ENCODE measurements at places on chromosomes 2 and 18.

- no peak for DNase-seq
Observed at GRCh38 chr2:237618449-237618848, 8.9 kb upstream of the LRRFIP1 start.

DNA sequence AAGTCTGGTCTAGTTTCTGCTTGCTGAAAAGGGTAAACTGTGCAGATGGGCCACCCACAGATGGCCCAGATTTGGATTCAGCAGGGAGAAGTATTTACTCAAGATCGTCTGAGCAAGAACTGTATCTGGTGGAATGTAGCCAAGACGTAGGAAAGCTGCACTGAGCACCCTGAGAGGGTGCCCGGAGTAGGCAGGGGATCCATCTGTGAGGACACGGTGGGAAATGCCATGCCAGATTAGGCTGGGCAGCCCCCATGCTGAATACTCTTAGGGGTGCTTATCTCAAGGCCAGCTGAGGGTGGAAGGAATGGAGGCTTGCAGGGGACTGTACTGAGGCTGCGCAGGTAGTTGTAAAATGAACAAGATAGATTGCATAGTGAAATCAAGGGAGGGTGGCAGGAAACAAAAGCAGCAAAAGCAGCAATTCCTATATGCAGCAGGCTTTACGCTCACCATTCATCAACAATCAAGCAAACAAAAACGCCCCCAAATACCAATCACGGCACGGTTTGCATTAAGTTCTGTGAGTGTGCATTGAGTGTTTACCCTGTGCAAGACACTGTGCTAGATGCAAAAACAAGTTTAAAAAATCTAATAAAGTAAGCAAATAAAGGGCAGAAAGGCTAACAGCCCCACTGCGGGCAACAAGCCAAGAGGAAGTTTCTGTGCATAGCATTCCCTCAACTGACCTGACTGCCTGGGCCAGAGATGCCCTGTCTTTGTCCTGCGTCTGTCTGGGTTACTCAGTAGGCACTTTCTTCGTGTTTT, 32.2 kb upstream of the LPIN2 start:
- peak; percentile 77 for DNase-seq

- DNase-seq = no peak
Observed at GRCh38 chr18:23226930-23227725, 91.8 kb downstream of the CABLES1 start.

DNA sequence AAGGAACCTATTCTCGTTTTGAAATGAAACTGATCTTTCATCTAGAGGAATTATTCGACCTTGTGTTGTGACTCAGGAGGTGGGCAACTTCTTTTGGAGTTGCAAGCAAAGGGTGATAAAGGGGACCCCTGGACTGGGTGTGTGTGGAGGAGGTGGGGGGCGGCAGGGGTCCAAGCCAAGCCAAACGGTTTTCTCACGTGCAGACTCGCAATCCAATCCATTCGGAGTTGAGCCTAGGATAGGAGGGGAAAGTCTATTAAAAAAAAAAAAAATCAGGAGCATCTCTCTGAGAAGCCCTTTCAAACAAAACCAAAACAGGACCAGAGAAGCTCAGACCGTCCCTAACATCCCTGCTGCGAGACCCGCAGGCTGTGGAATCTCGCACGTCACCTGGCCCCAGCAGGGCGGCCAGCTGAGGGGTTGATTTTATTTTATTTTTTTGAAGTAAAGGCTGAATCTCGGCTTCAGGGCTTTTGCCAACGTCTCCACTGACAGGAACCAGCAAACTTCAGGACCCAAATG, 3.7 kb upstream of the ZEB2 start:
- DNase-seq = no peak

DNA sequence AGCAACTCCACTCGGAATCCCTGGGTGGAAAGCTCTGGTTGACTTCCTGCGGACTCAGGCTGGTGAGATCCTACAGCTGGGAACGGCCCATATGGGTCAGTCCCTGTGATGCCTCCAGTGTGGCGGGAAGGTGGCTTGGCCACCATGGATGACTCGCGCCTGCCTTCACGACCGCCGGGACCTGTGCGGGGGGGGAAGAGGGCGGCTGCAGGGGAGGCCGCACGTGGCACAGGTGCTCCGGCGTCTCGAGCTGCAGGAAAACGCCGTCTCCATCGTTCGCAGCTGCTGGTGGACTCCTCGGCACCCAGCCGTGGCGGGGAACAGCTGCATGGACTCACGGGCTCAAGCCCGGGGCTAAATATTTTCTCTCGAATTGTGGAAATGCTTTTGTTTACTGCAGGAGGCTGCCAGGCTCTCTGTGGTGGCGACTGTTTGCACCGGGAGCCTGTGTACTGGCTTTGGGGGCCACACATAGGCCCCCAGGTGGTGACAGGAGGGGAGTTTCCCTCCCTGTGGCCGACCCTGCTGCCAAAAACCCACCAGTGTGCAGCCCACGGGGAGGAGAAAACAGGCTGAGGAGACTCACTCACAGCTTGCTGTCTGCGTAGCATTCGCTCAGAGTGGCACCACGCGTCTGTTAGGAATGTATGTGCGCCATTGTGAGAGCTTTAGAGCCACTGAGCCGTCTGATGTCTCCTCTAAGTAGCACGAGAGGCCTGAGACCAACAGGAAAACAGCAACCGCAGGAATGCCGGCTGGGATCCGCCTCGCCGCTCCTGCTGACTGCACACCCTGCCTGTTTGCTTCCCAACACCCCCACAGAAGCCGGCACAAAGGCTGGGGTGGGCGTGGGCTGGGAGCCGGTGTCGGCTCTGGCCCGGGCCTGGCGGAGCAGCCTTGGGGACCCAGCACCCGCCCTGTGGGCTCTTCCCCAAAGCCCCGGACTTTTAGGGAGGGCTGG, 89.2 kb downstream of the NFATC1 start:
- DNase-seq = no peak

DNA sequence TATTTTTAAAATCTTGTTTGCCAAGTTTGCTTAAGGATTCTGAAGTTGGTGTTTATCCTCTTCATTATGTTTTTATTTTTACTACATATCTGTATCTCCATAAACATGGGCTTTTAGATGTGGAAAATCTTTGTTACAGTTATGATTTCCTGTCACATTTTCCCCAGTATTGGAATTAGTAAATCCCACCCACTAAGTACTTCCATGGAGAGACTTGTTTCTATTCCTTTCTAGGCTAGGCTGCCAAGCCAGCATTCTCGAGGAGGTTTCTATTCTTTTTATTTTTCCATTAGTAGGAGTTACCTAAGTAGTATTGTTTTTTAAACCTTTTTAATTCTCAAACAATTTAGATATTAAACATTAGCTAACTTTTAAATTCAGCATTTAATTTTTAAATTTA, 22.1 kb downstream of the PKP4 start:
- DNase-seq = no peak

- DNase-seq = no peak
Observed at GRCh38 chr2:223054193-223054781, 2.3 kb downstream of the KCNE4 start.

DNA sequence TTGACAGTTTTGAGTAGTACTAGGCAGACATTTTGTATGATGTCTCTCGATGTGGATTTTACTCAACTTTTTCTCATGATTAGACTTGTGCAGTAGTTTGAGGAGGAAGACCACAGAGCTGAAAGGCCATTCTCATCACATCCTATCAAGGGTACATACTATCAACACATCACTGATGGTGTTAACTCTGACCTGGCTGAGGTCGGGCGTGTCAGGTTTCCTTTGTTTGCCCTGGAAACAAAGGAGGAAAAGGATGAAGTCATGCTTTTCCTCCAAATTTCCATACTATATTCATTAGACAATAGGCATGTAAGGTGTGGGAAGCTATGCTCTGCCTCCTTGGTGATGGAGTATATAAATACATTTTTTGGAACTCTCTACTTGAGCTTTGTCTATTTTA, 211.1 kb downstream of the DSEL start:
- no peak for DNase-seq

DNA sequence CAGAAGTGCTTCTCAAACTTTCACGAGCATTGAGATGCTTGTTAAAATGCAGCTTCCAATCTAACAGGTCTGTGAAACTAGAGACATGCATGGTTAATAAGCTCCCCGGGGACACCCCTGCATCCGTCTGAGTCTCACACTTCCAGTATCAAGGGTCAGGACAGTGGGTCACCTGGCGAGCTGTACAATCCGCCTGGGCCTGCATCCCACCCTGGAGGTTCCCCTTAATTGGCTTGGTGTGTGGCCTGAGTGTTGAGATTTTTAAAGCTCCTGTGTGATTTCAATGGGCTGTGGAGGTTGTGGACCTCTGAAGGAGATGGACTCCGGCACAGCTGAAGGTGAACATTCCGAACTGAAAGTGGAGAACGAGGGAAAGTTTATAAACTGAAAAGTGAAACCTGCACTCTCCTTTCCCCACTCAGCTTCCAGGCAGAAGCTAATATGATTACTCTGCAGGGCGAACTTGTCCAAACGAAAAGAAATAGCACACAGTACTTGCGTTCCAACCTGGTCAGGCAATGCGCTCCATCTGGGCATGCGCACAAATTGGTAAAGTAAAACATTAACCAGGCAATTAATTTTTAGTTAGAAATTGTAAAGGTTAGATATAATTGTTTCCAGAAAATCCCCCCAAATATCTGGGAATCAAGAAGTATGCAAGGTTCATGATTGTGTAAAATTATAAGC, 191.7 kb upstream of the ALKAL2 start:
- DNase-seq = no peak

DNA sequence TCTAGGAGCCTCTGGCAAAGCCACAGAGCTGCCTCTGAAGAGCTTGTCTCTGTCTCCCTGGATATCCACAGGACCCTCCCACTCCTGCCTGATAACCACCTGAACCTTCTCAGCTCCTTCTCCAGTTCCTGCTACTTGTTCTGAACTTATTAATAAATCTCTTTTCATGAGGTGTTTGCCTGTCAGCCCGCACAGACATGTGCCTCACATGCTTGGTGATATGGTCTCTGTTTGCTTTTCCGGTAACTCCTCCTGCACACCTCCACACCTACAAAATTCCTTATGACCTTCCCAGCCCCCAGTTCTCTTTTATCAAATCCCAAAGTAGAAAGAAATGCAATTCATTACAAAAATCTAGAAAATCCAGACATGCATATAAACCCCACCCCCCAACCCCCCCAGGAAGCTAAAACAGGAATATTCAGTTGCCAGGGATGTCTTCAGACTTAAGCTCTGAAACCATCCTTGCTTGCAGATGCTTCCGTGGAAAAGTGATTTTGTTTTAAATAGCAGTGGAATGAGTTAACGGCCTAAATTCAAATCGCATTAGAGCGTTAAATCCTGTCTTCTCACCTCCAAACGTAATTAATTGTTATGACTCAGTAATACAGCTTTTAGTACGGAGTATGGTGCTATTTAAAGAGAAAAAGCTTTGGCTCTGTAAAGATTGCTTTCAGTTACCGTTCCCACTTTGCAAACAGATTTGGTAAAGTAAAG, 2.1 kb upstream of the PID1 start:
- no peak for DNase-seq

DNA sequence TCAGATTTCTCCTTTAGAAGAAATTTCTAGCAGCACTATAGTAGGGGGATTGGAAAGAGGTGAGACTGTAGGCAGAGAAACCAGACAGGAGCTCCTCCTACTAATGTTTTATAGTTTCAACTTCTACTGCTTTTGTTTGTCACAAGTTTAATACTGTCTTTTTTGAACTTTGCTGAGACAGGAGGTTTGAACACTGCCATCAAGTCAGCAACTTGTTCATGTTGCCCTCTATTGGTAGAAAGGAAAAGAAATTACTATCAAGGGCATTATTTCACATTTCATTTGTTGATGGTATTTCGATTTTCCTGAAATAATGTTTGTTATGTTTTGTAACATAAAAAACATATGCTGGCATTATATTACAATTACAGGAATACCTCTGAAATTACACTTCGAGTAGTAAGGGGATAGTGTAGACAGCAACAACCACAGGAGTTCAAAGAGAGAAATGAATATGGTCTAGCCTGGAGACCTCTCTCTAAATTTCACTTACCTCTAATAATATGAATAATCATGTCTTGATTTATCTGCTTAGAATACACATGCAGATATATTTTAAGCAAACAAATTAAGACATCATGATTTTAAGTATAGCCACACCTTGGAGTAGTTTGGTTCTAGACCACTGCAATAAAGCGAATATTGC, 12.4 kb upstream of the CCDC88A start:
- no peak for DNase-seq

DNA sequence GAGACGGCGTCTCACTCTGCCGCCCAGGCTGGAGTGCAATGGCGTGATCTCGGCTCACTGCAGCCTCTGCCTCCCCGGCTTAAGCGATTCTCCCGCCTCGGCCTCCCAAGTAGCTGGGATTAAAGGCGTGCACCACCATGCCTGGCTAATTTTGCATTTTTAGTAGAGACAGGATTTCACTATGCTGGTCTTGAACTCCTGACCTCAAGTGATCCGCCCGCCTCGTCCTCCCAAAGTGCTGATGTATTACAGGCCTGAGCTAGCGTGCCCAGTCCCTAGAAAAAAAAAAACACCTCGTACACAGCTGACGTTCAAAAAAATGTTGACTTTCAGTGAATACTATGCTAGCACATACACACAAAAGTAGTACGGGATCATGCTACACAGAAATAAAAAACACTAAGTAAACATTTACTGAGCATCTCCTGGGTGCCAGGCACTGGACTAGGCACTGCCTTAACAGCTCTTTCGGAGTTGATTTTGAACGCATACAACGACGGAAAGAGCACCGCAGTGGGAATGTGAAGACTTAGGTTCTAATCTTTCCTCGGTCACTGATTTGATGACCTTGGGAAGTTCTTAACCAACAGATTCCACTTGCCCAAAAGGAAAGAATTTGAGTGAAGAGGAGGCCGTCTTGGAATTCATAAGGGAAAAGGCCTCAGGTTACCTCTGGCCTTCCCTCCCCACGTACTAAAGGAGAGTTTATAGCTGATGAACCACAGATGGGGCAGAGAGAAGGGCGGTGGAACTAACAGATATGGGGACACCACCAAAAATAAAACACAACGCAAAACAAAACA, 1.1 kb downstream of the DNAJC27 start:
- DNase-seq = no peak

GRCh38 chr18:46723856-46724415, 32.9 kb downstream of the ST8SIA5 start:
- no peak for DNase-seq

DNA sequence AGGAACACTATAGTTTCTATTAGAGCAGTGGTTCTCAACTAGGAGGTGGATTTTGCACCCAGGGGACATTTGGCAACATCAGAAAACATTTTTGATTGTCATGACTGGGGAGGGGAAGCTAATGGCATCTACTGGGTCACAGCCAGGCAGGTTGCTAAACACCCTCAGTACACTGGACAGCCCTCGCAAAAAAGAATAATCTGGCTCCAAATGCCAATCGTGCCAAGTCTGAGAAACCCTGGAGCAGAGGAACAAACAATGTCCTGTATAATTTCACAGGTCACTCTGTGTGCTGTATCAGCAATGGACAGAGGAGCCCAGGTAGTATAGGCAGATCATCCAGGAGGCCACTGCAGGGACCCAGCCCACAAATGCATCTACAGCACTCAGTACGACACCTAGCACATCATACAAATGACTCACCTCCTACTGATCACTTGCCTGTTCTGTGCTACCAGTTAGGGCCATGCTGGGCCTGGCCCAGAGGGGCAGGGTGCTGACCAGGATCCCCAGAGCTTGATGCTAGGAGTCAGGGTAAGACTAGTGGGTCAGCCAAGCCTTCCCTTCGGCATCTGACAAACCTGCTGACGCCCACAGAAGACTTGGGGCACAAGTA, 37.6 kb downstream of the SFXN5 start:
- DNase-seq = no peak

- no peak for DNase-seq
Observed at GRCh38 chr18:32010124-32010721, 8.4 kb upstream of the RNF125 start.

- DNase-seq = no peak
Observed at GRCh38 chr2:9770308-9771100, 72.8 kb upstream of the TAF1B start.

GRCh38 chr2:216692636-216693413, 2.5 kb downstream of the IGFBP5 start:
- DNase-seq = peak; percentile 67
